ENCODE measurements at places on chromosomes 2 and 18. TPM values are rescaled to one million over a fixed set of nuclear protein-coding genes. Genes with fewer than 3 reads are reported as not detected.
A peak's percentile ranks its signal among the peaks of the same experiment; 100 is the strongest.

The ALLC gene
- not detected for total RNA-seq

The TRIM43 gene
- total RNA-seq, result not detected

The KCNK3 gene
- total RNA-seq, result under 0.01 TPM

The SERPINB12 gene
- not detected for total RNA-seq

DNA sequence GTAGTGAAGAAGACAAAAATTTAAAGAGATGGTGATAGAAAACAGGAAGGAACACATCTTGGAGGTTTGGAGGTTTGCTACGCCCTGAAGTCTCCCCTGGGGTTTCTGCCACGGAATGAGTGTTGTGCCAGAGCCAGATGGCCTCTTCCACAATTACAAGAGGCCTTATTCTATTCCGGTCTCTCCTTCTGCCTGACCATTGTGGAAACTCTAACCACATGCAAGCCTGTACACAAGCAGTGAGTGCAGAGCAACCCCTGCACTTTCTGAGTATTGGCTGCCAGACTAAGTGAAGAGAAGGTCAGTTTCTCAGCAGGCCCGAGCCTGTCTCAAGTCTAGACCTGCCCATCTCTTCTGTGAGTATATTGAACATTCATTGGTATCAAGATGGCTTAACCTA lies 22.7 kb upstream of the MYO1B start:
- H3K27ac ChIP-seq, result no peak overlapping the region
- H3K36me3 ChIP-seq, result no peaks in the 10 kb centered on the region
- H3K4me3 ChIP-seq, result no peak overlapping the region
- no peak for DNase-seq

DNA sequence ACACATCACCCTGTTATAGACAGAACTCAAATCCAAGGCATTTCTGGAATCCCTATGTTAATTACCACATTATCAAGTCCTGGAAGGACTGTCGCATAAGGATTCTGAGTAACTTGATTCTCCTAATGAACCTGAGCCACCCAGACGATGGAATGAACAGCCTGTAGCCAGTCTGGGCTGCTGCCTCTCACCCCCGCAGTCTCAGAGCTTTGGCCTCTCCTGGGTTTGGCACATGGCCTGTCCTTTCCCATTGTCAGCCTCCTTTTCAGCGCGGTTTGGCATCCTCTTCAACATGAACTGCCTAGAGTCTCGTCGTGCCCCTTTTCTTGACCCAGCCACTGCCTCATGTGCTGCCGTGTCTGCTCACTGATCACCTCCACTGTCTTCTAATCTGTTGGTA lies 147.6 kb downstream of the SLC8A1 start:
- no peak overlapping the region for H3K27ac ChIP-seq
- H3K27me3 ChIP-seq, result no peaks in the 10 kb centered on the region
- no peak for DNase-seq
- no peaks in the 10 kb centered on the region for H3K4me1 ChIP-seq
- no peaks in the 10 kb centered on the region for H3K36me3 ChIP-seq

DNA sequence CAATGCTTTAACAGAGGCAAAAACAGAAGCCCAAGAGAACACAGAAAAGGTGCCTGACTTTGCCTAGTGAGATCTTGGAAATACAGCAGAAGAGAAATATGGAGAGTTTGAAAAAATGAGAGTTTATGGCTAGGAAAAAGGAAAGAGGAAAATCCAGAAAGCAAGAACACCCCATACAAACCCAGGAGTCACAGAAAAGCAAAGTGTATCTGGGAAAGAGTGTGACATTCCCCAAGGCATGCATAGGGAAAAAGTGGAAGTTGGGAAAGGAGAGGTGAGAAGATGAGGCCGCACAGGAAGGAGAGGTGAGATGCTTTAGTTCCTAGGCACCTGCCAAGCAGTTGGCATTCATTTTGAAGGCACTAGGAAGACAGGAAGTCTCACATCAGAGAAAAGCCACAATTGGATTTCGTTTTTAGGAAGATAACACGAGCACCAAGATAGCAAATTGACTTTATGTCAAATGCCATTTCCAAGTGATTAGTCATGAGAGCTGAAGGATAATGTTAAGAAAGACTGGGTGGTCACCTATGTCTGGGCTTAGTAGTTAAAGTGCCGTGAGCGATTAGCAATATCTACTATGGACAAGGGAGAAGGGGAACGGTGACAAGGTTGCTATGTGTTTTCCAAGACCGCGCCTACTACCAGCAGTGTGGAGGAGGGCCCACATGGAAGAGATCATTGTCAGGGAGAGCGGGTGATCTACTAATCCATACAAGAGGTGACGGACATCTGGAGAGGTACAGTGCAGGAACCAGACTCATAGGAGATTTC lies 224.1 kb upstream of the PARD3B start:
- H3K36me3 ChIP-seq, result no peaks in the 10 kb centered on the region
- H3K4me1 ChIP-seq, result peaks cover 3% of the 10 kb centered on the region
- no peak overlapping the region for H3K27ac ChIP-seq
- no peak overlapping the region for H3K4me3 ChIP-seq
- no peak for DNase-seq

- H3K27me3 ChIP-seq, result peaks cover 17% of the 10 kb centered on the region
- peaks cover 6% of the 10 kb centered on the region for H3K4me1 ChIP-seq
- no peaks in the 10 kb centered on the region for H3K36me3 ChIP-seq
- DNase-seq, result no peak
Observed at GRCh38 chr2:20468549-20469500, 22.0 kb downstream of the RHOB start.

GRCh38 chr18:61199171-61199848 lies 133.9 kb upstream of the CDH20 start:
- H3K36me3 ChIP-seq, result no peaks in the 10 kb centered on the region
- no peak overlapping the region for H3K27ac ChIP-seq
- no peaks in the 10 kb centered on the region for H3K4me1 ChIP-seq
- no peaks in the 10 kb centered on the region for H3K27me3 ChIP-seq

GRCh38 chr2:176172007-176172894 lies 15.1 kb downstream of the HOXD3 start:
- DNase-seq, result no peak
- no peaks in the 10 kb centered on the region for H3K4me1 ChIP-seq
- H3K36me3 ChIP-seq, result no peaks in the 10 kb centered on the region
- peaks cover 68% of the 10 kb centered on the region for H3K27me3 ChIP-seq
- H3K4me3 ChIP-seq, result no peak overlapping the region
- no peak overlapping the region for H3K27ac ChIP-seq

DNA sequence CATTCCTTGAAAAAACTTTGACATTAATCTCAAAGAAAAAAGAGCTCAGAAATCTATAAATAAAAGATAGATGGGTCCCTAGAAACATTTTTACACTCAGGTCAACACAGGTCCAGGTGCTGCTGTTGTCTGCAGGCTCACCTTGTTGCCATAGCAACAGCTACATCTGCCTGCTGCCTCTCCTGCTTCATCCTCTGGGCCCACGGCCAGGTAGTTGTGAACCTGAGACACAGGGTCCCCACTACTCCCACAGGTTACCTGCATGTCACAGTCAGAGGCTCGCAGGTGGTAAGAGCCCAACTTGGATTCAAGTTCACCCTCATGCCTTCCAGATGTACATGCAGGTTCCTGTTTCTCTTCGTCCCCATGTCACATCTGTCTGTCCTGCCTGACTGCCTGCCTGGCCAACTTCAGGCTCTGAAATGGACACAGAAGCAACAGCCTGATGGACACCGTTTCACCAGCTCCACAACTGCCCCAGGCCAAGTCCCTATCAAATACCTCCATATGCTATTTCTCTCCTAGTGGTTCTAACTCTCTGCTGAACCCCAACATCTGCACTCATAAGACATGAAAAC lies 88.3 kb upstream of the SALL3 start:
- no peaks in the 10 kb centered on the region for H3K27me3 ChIP-seq
- no peaks in the 10 kb centered on the region for H3K36me3 ChIP-seq
- DNase-seq, result no peak
- H3K27ac ChIP-seq, result no peak overlapping the region
- H3K4me1 ChIP-seq, result no peaks in the 10 kb centered on the region

DNA sequence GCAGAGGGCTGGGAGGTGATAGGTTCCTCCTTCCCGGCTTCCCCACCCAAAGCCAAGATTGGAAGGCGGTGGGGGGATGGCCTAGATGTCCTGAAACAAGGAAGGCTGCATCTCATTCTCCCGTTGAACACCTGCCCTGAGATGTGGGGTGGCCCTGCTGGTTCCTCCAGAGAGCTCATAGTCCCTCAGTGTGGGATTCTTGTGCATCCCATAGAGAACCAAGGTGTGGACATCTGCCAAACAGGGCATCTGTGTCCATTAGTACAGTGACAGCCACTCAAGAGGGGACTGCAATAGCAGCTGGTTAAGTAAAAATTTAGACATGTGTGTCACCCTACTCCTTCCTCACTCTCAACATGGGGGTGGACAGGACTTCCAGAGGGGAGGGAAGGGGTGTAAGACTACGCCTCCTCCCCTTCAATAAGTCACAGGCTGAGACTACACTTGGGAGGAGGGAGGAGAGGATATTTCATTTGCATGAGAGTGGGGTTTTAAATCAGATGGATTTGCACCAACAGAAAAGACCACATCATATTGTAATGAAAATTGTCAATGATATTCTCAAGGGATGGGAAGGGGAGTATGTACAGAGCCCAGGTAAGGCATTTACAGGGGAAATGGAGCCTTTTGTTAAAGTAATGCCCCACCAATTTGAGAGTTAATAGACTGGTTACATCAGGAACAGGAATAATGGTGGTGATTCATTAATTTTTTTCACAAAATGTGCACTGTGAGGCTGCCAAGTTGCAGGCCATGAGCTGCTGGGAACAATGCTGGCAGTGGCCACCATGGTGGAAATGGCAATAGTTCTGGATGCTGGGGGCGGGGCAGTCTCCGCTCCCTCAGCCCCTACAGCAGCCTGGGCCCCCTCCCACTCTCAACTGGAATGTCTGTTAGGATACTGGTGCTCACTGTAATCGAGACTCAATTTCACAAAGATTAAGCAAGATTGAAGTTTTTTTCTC lies 80.6 kb downstream of the TEX51 start:
- H3K27ac ChIP-seq, result no peak overlapping the region
- no peak for DNase-seq
- no peak overlapping the region for H3K4me3 ChIP-seq
- H3K36me3 ChIP-seq, result no peaks in the 10 kb centered on the region

DNA sequence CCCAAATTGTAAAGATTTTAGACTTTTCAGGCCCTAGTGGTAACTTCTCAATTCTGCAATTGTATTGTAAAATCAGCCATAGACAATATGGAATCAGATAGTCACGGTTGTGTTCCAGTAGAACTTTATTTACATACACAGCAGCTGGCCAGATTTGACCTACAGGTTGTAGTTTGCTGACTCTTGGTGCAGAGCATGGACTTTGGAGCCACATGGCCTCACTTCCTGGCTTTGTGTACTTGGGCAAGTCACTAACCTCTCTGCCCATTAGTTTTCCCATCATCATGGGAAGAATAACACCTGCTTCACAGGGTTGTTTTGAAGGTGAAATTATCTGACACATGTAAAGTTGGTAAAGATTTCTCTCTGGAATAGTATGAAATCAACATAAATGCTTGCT lies 147.6 kb downstream of the TMEM200C start:
- no peaks in the 10 kb centered on the region for H3K27me3 ChIP-seq
- no peaks in the 10 kb centered on the region for H3K36me3 ChIP-seq
- H3K4me3 ChIP-seq, result no peak overlapping the region
- no peaks in the 10 kb centered on the region for H3K4me1 ChIP-seq
- no peak overlapping the region for H3K27ac ChIP-seq

- H3K27me3 ChIP-seq, result no peaks in the 10 kb centered on the region
- H3K4me3 ChIP-seq, result no peak within 1 kb of the TSS
- H3K4me1 ChIP-seq, result peaks cover 19% of the 10 kb centered on the region
- no peak for DNase-seq
- no peaks in the 10 kb centered on the region for H3K36me3 ChIP-seq
Observed at GRCh38 chr2:238138331-238139195, at the start of gene KLHL30. KLHL30 (plus strand) TSS chr2:238138668; CDS start chr2:238140755, 2,087 bp downstream.

GRCh38 chr18:26803643-26804042 lies 61.9 kb downstream of the AQP4 start:
- no peaks in the 10 kb centered on the region for H3K36me3 ChIP-seq
- no peak for DNase-seq
- H3K4me3 ChIP-seq, result no peak overlapping the region

- no peak for DNase-seq
- H3K4me1 ChIP-seq, result no peaks in the 10 kb centered on the region
- no peak overlapping the region for H3K4me3 ChIP-seq
- H3K27ac ChIP-seq, result no peak overlapping the region
- no peaks in the 10 kb centered on the region for H3K36me3 ChIP-seq
Observed at GRCh38 chr2:38323623-38324022, 53.5 kb downstream of the ATL2 start.

- H3K36me3 ChIP-seq, result no peaks in the 10 kb centered on the region
- no peak for DNase-seq
- no peaks in the 10 kb centered on the region for H3K4me1 ChIP-seq
- no peak overlapping the region for H3K27ac ChIP-seq
Observed at GRCh38 chr2:117019357-117019756, 795.1 kb upstream of the DDX18 start.

- peaks cover 31% of the 10 kb centered on the region for H3K4me1 ChIP-seq
- no peak overlapping the region for H3K4me3 ChIP-seq
- H3K36me3 ChIP-seq, result peaks cover 51% of the 10 kb centered on the region
- no peak overlapping the region for H3K27ac ChIP-seq
- H3K27me3 ChIP-seq, result no peaks in the 10 kb centered on the region
Observed at GRCh38 chr2:65073879-65074565, 17.8 kb downstream of the CEP68 start.

- DNase-seq, result peak; percentile 8
- no peaks in the 10 kb centered on the region for H3K36me3 ChIP-seq
- no peaks in the 10 kb centered on the region for H3K27me3 ChIP-seq
- no peak overlapping the region for H3K4me3 ChIP-seq
Observed at GRCh38 chr18:44128365-44128764, 552.3 kb upstream of the SETBP1 start.

GRCh38 chr2:232230560-232230959 lies 148.0 kb upstream of the ALPP start:
- H3K27ac ChIP-seq, result no peak overlapping the region
- peak; percentile 17 for DNase-seq
- H3K4me3 ChIP-seq, result no peak overlapping the region
- no peaks in the 10 kb centered on the region for H3K4me1 ChIP-seq
- no peaks in the 10 kb centered on the region for H3K36me3 ChIP-seq
- H3K27me3 ChIP-seq, result no peaks in the 10 kb centered on the region

- no peaks in the 10 kb centered on the region for H3K4me1 ChIP-seq
- H3K4me3 ChIP-seq, result no peak overlapping the region
- DNase-seq, result no peak
- no peaks in the 10 kb centered on the region for H3K27me3 ChIP-seq
Observed at GRCh38 chr2:118510807-118511206, 336.6 kb downstream of the EN1 start.

GRCh38 chr2:235433860-235434259 lies 60.0 kb upstream of the AGAP1 start:
- H3K27ac ChIP-seq, result no peak overlapping the region
- H3K4me3 ChIP-seq, result no peak overlapping the region
- no peaks in the 10 kb centered on the region for H3K36me3 ChIP-seq
- H3K4me1 ChIP-seq, result no peaks in the 10 kb centered on the region
- peak; percentile 15 for DNase-seq

GRCh38 chr2:45822272-45822630 lies 170.8 kb downstream of the PRKCE start:
- no peaks in the 10 kb centered on the region for H3K36me3 ChIP-seq
- H3K27me3 ChIP-seq, result no peaks in the 10 kb centered on the region
- no peak overlapping the region for H3K27ac ChIP-seq
- no peak overlapping the region for H3K4me3 ChIP-seq
